ENCODE measurements at places on chromosomes 1 and 21.
A peak's percentile ranks its signal among the peaks of the same experiment; 100 is the strongest.

DNA sequence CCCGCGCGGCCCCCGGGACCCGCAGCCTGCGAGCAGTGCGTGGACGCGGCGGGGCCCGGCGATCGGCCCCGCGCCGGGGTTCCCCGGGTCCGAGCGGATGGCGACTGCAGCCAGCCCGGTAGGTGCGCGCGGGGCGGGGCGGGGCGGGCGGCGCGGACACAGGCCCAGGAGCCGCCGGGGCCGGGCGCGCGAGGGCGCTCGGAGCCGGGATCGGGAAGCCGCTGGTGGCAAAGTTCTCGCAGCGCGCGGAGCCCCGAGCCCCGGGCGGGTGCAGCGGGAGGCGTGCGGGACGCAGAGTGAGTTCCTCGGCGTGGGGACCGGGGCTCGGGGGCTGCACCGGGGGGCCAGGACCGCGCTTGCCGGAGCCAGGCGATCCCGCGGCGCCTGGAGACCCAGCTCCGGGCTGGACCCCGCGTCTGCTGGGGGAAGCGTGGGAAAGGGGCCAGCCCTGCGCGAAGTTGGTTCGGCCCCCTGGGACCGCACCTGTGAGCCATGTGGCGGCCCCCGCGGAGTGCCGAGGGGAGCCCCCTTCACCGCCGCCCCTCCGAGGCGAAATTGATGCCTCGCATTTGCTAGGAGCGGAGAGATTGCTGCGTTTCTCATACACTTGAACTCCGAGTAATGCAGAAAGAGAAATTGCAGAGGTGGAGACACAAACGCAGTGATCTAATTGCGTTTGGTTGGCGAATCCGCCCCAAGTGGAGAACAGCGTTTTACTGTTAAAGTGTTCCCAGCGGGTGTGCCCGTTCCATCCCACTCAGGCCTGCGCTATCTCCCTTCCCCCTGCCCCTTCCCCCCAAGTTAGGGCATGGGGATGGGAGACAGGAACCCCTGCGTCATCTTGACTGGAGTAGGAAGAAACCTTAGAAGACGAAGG is 228.9 kb upstream of the TMEM51 start:
- H3K36me3 ChIP-seq = no peaks in the 10 kb centered on the region
- peaks cover 39% of the 10 kb centered on the region for H3K27me3 ChIP-seq
- DNase-seq = no peak
- H3K4me1 ChIP-seq = peaks cover 6% of the 10 kb centered on the region

DNA sequence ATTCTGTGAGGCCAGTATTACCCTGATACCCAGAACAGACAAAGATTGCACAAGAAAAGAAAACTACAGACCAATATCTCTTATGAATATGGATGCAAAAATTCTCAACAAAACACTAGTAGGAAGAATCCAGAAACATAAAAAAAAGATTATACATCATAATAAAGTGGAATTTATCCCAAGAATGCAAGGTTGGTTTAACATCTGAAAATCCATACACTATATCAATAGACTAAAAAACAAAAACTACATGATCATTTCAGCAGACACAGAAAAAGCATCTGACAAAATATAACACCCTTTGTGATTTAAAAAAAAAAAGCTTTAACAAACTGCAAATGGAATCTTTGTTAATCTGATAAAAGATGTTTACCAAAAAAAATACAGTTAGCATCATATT is 12.2 kb upstream of the MPL start:
- H3K4me3 ChIP-seq = no peak overlapping the region
- peaks cover 4% of the 10 kb centered on the region for H3K4me1 ChIP-seq
- no peak overlapping the region for H3K27ac ChIP-seq
- no peaks in the 10 kb centered on the region for H3K36me3 ChIP-seq

DNA sequence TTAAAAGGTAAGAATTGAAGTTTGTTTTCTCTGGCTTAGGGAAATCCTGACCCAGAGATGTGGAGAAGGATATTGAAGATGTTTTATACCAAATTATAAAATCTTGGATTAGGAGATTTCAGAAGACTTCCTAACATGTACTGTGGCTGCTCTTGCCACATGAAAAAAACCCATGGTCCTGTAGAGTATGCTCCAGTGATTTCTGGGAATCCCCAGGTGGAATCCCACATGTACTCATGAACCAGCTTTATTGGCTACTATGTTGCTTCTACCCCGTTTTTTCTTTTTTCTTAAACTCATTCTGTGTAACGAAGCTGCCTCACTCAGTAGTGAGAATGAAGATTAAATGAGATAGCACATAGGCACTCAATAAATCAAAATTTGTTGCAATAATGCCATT is 132.7 kb upstream of the SGIP1 start:
- no peaks in the 10 kb centered on the region for H3K36me3 ChIP-seq
- H3K27me3 ChIP-seq = no peaks in the 10 kb centered on the region
- H3K27ac ChIP-seq = no peak overlapping the region
- peaks cover 9% of the 10 kb centered on the region for H3K4me1 ChIP-seq
- no peak for DNase-seq

GRCh38 chr1:239943761-239944160 is 147.9 kb upstream of the FMN2 start:
- no peak overlapping the region for H3K4me3 ChIP-seq
- no peaks in the 10 kb centered on the region for H3K4me1 ChIP-seq
- no peaks in the 10 kb centered on the region for H3K36me3 ChIP-seq
- no peaks in the 10 kb centered on the region for H3K27me3 ChIP-seq
- no peak overlapping the region for H3K27ac ChIP-seq

DNA sequence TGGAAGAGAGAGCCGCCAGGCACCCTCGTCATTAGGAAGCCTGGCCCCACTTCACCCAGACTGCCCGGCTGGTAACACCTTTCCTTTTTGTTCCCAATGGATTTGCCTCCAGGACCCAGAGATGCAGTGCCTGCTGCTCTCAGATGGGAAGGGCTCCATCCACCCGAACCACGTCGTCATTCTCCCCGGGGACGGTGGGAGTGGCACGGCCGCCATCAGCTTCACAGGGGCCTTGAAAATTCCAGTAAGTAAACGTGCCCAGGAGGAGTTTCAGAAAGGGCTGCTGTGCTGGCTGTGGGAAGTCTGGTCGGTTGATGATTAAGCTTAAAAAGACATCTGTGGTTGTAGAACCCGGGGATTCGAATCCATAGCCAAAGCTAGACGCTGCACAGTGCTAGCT is 45.2 kb downstream of the SLC37A1 start:
- DNase-seq = no peak
- H3K27ac ChIP-seq = no peak overlapping the region
- no peaks in the 10 kb centered on the region for H3K4me1 ChIP-seq
- H3K4me3 ChIP-seq = no peak overlapping the region

DNA sequence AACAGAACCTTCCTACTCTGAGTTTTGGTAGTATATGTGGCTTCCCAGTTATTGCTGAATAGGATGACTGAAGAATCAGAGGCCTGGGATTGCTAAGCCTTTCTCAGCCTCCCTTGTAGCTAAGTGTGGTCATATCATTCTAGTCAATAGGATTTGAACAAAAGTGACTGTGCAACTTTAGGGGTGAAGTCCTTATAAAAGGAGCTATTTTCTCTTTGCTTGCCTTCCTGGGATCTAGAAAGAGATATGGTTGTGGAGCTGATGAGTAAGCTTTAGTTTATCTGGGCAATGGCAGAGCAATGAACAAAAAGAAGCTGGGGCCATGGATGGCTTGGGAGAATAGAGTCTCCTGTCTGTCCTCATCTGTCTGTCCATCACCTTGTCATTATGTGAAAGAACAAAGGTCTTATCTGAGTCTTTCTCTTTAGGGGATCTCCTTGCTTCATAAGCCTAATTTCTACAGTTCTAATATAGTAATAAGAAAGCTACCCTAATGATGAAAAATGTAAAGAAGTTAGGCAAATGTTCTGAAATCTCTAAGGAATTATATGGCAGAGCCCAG is 91.5 kb downstream of the TENT5C start:
- DNase-seq = no peak
- no peaks in the 10 kb centered on the region for H3K36me3 ChIP-seq
- H3K4me1 ChIP-seq = peaks cover 2% of the 10 kb centered on the region
- no peaks in the 10 kb centered on the region for H3K27me3 ChIP-seq
- no peak overlapping the region for H3K4me3 ChIP-seq

GRCh38 chr1:236065509-236066005 is 667 bp upstream of the NID1 start:
- peak overlapping the region; percentile 85 for H3K27ac ChIP-seq
- no peaks in the 10 kb centered on the region for H3K36me3 ChIP-seq
- H3K4me3 ChIP-seq = peak overlapping the region; percentile 57
- H3K4me1 ChIP-seq = no peaks in the 10 kb centered on the region
- H3K27me3 ChIP-seq = peaks cover 18% of the 10 kb centered on the region

DNA sequence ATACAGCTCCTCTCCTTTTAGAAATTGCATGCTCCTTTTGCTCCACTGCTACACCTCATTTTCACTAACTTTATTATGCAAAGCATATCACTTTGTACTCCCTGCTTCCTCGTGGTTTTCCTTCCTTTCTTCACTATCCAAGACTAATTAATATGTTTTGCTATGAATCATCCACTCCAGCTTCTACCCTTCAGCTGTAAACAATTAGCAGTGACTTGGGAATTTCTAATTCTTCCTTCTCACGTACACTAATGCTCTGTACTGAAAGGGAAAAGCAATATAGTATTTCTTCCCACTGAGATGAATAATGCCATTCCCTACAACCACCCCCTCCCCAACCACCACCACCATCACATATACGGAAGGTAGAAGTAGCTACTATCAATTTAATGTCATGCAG is 1917.0 kb downstream of the MRPL39 start:
- H3K27me3 ChIP-seq = no peaks in the 10 kb centered on the region
- no peak overlapping the region for H3K4me3 ChIP-seq

DNA sequence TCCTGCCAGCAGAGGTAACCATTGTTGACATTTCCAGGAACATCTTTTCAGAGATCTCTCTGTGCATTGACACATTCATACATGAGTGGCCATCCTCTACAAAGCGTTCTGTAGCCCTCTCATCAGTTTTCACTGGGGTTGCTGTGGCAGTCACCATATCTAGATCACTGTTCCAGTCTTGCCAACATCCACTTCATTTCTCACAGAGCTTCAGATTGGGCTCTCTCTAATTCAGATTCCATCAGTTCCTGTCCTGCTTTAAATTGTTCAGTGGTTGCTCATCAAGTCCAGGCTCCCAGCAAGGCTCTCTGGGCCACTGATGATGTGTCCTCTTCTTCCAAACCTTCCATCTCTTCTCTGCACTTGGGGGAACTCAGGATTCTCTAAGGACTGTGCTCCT is 173.7 kb downstream of the KCNJ6 start:
- H3K27ac ChIP-seq = no peak overlapping the region
- H3K36me3 ChIP-seq = no peaks in the 10 kb centered on the region
- H3K27me3 ChIP-seq = peaks cover 3% of the 10 kb centered on the region
- DNase-seq = no peak
- no peaks in the 10 kb centered on the region for H3K4me1 ChIP-seq

DNA sequence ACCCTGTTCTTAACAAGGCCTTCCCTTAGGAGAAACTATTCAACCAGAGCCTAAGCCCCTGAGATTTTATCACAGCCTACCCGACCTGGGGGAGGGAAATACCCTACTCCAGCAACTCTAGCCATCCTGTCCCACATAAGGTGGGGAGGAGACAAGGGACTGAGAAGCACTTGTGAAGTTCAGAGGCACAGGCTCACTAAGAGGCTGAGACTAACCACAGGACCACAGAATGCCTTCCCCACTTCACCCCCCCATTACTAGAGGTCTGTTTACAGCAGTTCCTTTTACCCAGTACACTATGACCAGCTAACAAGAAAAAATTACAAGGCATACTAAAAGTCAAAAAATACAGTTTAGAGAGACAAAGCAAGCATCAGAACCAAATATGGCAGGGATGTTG is 86.8 kb downstream of the TEX35 start:
- H3K27ac ChIP-seq = no peak overlapping the region
- no peaks in the 10 kb centered on the region for H3K36me3 ChIP-seq
- H3K27me3 ChIP-seq = no peaks in the 10 kb centered on the region
- H3K4me3 ChIP-seq = no peak overlapping the region
- no peaks in the 10 kb centered on the region for H3K4me1 ChIP-seq

DNA sequence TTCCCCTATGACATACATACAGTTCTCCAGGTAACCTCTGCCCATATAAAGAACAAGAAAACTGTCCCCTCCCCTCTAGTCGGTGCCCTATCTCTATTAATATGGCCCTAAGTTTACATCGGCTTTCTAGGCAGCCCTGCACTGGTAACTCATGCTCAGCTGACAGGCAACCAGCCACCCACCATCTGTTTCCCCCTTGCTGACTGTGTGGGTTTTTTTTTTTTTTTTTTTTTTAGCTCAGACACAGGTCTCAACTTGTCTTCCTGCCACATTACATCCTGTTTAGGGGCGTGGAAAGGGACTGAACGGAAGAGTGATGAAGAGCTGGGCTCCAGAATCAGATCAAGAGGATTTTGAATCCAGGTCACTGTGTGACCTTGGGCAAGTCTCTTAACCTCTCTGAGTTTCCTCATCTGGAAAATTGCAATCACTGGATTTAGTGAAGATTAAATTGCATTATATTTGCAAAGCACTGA is 14.0 kb downstream of the LAPTM5 start:
- H3K4me1 ChIP-seq = no peaks in the 10 kb centered on the region
- H3K4me3 ChIP-seq = no peak overlapping the region
- H3K36me3 ChIP-seq = no peaks in the 10 kb centered on the region
- no peak overlapping the region for H3K27ac ChIP-seq
- DNase-seq = no peak
- H3K27me3 ChIP-seq = no peaks in the 10 kb centered on the region

GRCh38 chr1:244301595-244302130 is 150.0 kb downstream of the ADSS2 start:
- H3K27ac ChIP-seq = no peak overlapping the region
- H3K27me3 ChIP-seq = no peaks in the 10 kb centered on the region
- H3K36me3 ChIP-seq = no peaks in the 10 kb centered on the region
- no peak for DNase-seq

DNA sequence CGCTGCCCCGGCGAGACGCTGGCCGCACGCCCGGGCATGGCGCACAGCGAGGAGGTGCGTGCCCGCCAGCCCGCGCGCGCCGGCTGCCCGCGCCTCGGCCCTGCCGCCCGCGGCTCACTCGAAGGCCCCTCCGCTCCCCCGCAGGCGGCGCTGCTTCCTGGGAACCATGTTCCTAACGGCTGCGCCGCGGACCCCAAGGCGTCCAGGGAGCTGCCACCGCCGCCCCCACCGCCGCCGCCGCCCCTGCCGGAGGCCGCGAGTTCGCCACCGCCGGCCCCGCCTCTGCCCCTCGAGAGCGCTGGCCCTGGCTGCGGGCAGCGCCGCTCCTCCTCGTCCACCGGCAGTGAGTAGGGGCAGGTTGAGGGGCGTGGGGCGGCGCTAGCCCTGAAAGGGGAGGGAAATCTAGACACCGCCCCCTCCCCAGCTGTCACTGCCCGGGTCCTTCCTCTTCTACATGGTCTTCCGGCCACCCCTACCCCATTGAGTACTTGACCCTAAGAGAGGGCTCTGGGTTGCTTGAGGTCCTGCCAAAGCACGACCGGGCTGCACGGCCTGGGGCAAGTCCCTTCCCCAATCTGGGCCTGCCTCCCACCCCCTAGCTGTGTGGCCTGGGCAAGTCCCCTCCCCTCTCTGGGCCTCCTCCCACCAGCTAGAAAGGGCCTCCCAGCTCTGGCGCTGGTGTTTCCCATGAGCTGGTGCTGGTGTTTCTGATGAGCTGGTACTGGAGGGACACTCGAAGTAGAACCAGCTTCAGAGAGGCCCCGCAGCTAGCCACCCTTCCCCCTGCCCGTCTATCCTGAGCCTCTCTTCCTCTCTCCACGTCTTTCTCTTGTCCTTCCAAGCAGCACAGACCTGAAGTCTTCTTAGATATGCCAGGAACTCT is 17.0 kb downstream of the TNFRSF25 start:
- no peak for DNase-seq
- H3K4me3 ChIP-seq = no peak overlapping the region
- peaks cover 5% of the 10 kb centered on the region for H3K4me1 ChIP-seq
- peaks cover 73% of the 10 kb centered on the region for H3K27me3 ChIP-seq
